ENCODE measurements at places on chromosomes 12 and 14.

DNA sequence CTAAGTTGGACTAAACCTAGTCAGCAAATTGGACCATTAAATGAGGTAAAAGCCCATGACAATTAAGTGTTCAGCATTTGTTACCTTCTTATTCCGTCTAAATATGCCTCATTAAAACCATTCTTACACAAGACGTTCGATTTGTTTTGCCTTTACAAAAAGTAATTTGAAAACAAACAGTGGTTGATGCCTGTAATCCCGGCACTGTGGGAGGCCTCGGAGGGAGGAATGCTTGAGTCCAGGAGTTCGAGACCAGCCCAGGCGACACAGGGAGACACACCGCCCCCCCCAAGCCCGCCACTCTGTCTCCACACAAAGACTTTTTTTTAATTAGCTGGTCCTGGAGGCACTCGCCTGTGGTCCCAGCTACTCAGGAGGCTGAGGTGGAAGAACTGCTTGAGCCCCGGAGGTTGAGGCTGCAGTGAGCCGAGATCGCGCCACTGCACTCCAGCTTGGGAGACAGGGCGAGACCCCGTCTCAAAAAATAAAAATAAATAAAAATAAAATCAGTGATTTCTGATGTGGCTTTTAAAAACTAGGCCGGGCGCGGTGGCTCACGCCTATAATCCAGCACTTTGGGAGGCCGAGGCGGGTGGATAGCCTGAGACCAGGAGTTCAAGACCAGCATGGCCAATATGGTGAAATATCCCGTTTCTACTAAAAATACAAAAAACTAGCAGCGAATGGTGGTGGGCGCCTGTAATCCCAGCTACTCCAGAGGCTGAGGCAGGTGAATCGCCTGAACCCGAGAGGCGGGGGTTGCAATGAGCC lies 856 bp upstream of the EIF4B start:
- peak; percentile 36 for DNase-seq

GRCh38 chr14:99264691-99265450 lies 7.1 kb downstream of the BCL11B start:
- no peak for DNase-seq

DNA sequence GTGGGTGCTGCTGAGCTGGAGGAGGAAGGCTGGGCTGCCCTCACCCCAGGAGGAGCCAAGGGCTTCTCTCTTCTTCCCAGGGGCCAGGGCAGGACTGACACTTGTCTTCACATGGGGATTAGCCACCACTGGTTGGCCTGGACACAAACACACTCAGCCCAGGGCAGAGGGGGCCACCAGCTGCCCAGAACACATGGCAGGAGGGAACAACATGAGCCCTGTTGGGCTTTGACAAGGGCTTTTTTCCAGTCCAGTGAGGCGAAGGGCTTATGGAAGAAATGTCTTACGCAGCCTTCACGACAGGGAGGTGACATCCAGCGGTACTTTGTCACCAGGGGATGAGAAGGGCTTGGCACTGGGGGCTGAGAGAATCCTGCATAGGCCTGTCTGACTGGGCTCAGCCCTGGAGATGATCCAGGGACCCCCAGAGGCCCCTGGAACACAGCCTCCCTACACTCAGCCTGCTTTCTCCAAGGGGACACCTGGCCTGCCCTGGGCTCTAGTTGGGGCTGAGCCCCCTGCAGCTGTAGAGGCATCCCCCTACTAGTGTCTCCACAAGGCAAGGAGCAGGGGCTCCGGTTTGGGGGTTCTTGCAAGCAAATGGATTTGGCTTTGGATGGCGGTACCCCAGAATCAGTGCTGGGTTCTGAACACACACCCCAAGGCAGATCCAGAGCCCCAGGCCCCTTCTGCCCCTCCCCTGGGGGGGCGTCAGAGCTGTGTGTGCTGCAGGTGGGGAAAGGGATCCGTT lies 18.9 kb downstream of the ARL6IP4 start:
- DNase-seq, result peak; percentile 46

GRCh38 chr14:76138758-76139723 lies 12.7 kb upstream of the GPATCH2L start:
- DNase-seq, result peak; percentile 69

DNA sequence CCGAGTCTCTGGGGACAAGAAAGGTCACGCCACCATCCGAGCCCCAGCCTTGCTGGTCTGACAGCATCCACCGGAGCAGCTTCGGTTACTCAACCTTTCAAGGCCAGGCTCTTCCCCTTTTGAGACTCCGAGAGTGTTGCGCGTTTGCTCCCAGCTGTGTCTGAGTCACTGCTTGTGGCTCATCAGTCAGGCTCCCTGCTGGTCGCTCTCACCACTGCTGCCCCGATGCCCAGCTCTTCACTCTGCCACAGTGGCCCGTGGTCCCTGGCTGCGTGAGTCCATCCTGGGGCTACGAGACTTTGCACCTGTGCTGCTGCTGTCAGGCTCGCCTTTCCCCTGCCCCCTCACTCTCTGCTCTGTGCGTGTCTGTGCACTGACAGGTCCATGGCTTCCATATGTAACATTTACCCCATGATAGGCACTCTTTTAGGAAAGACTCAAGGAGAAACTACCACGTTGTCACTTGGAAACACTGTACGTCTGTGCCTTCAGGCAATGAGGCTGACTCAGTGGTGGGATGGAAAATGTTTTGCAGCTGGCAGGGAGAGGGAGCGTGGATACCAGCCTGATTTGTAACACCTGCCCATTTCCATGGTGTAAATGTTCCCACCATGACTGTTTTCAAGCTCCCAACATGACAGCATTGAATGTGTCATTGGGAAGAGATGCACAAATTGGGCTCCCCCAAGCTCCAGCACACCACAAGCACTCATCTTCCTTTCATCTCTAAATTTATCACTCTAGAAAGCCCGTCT lies 350.7 kb downstream of the TMEM132D start:
- no peak for DNase-seq

GRCh38 chr12:52759695-52760094 lies 17.4 kb downstream of the KRT76 start:
- DNase-seq, result no peak

- DNase-seq, result no peak
Observed at GRCh38 chr12:114450019-114450418, 44.1 kb upstream of the TBX5 start.
